T-helper 1 cell (primary cell): ENCODE measurements at places on chromosomes 4 and X.

DNA sequence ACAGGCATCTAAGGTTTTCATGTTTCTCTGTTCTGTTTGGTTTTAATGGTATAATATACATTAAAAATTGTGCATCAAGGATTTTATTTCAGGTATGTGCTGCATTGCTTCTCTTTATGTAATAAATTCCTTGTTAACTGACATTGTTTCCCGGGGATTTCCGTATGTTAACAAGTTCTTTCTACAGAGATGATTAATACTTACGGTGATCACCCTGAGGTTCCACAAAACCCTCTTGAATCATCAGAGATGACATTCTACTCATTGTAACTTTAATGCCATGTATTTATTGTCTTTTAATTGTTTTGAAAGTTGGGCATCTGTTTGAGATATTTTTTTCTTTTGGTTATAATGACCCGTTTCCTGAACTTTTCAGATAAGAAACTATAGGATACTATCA lies 37.5 kb downstream of the ARHGAP10 start:
- DNase-seq = no peak

- DNase-seq = no peak
Measured at GRCh38 chr4:123505095-123506010, 108.8 kb downstream of the SPRY1 start.

- DNase-seq = no peak
Measured at GRCh38 chrX:135914404-135914803, 20.9 kb downstream of the SAGE1 start.

GRCh38 chr4:119570401-119570800 lies 58.2 kb downstream of the PDE5A start:
- DNase-seq = no peak

GRCh38 chrX:154059729-154060245 lies 37.7 kb downstream of the MECP2 start:
- no peak for DNase-seq

DNA sequence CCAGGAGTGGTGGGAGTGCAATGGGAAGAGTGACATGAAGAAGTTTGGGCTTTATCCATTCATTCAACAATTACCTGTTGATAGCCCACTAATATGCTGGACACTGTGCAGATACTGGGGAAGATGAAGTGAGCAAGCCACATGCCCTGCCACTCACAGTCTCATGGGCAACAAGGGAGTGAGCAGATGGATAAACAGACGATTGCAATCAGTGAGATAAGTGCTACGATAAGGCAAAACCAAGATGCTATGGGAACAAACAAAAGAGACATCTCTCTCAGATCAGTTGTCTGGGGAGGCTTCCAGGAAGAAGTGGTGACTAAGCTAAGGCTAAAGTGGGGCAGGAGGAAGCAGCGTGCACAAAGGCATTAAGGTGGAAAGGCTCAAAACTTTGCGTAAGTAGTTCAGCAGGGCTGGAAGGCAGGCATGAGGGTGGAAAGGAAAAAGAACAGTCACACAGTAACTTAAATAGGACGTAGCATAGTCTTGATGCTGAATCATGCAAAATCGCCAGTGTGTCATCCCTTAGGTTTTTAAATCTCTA lies 31.7 kb downstream of the GAB3 start:
- no peak for DNase-seq

DNA sequence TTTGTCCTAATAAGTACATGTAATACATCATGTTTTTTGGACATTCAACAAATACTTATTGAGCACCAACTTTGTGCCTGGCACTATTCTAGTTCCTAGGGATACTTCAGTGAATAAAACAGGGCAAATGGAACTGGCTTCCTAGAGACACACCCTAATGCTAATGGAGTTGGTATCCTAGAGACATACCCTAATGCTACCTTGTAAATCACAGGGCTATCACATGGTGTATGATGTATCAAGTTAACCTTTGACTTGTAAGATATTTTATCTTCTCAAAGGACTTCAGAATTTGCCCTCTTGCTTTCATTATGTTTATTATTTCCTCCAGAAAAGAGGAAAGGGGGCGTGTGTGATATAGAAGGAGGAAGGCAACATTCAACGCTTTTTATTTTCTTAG lies 10.1 kb downstream of the GK start:
- no peak for DNase-seq

- no peak for DNase-seq
Measured at GRCh38 chr4:123893011-123893981, 496.7 kb downstream of the SPRY1 start.

DNA sequence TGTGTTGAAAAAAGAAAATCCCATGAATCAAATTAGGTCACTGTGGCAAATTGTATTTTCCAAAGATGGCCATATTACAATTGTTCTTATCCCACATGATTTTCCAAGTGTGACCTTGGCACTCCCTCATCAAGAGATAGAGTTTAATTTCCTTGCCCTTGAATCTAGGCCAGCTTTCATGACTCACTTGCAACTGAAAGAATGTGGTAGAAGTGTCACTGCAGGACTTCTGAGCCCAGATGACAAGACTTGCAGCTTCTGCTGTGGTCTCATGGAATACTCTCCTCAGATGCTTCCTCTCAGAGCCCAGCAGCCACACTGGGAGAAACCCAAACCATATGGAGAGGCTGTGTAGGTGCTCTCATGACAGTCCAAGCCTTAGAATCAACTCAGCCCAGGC lies 139.0 kb downstream of the ADAMTS3 start:
- DNase-seq = no peak

- DNase-seq = no peak
Measured at GRCh38 chr4:100736641-100737451, 219.0 kb upstream of the EMCN start.

DNA sequence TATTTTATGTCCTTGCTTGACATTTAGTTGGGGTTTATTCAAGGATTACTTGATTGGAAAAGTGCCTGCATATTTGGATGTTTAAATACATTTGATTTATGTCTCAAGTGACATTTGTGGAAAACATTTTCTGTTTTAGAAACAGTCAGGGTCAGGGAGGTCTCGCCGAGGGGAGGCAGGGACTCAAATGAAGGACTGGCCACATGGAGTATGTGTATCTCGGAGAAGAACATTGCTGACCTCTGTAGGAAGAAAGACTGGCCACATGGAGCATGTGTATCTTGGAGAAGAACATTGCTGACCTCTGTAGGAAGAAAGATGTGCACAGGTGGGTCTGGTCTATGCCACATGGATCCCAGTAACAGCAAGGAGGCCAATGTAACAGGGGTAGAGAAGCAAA lies 233.6 kb downstream of the TRIML1 start:
- no peak for DNase-seq

- DNase-seq = no peak
Measured at GRCh38 chr4:73507541-73507940, 26.0 kb downstream of the AFM start.

- no peak for DNase-seq
Measured at GRCh38 chrX:19772096-19772821, 115.1 kb downstream of the SH3KBP1 start.

- no peak for DNase-seq
Measured at GRCh38 chr4:151652841-151653547, 107.8 kb downstream of the GATB start.

- no peak for DNase-seq
Measured at GRCh38 chrX:105211066-105211575, 9.4 kb downstream of the TEX13A start.

GRCh38 chr4:113584407-113585150 lies 177.0 kb downstream of the CAMK2D start:
- no peak for DNase-seq

- DNase-seq = no peak
Measured at GRCh38 chr4:181307824-181308223, 935.4 kb upstream of the TENM3 start.

- no peak for DNase-seq
Measured at GRCh38 chr4:142706381-142706780, 139.7 kb downstream of the INPP4B start.

GRCh38 chr4:108731006-108731405 lies 31.8 kb downstream of the ETNPPL start:
- no peak for DNase-seq

- no peak for DNase-seq
Measured at GRCh38 chr4:74733756-74734155, 60.6 kb downstream of the BTC start.

GRCh38 chr4:176436293-176436973 lies 116.7 kb downstream of the SPCS3 start:
- peak; percentile 0 for DNase-seq

GRCh38 chr4:140309124-140309870 lies 64.1 kb upstream of the SCOC start:
- DNase-seq = no peak

DNA sequence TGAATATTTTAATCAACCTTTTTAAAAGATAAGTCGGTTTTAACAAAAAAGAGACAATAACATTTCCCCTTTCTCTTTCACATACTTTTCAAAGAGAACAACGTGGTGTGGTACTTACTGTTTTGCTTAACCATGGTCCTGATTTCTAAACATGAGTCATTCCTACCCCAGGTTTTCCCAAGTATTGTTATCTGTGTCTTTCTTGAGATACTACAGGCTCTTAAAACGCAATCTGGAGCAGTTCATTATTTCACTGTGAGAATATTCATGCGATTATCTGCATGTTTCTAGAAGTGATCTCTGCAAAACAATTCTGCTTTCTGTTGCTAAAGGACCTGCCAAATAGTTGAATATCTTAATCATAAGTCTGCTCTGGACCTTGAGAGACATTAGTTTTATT lies 127.3 kb downstream of the TENM3 start:
- DNase-seq = no peak

- DNase-seq = no peak
Measured at GRCh38 chr4:69843932-69844331, 16.0 kb downstream of the SULT1E1 start.

- DNase-seq = no peak
Measured at GRCh38 chrX:2450681-2451080, 50.1 kb downstream of the DHRSX start.

GRCh38 chr4:161448550-161449180 lies 715.1 kb downstream of the FSTL5 start:
- DNase-seq = no peak

DNA sequence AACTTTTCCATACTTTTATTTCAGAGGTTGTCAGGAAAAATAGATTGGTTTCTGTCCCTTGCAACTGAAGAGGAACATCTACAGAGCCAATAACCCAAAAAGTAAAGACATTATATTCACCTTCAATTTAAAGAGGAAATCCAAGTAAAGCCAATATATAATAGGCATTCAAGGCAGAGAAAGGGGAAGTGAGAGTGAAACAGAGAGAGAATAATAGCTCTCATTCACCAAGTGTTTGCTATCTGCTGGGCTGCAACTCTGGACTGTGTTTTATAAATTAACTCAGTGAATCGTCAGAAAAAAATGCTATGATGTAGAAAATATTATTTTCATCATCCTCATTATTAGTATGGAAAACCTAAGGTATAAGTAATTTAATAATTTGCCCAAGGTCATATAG lies 448.5 kb downstream of the TRAM1L1 start:
- no peak for DNase-seq

DNA sequence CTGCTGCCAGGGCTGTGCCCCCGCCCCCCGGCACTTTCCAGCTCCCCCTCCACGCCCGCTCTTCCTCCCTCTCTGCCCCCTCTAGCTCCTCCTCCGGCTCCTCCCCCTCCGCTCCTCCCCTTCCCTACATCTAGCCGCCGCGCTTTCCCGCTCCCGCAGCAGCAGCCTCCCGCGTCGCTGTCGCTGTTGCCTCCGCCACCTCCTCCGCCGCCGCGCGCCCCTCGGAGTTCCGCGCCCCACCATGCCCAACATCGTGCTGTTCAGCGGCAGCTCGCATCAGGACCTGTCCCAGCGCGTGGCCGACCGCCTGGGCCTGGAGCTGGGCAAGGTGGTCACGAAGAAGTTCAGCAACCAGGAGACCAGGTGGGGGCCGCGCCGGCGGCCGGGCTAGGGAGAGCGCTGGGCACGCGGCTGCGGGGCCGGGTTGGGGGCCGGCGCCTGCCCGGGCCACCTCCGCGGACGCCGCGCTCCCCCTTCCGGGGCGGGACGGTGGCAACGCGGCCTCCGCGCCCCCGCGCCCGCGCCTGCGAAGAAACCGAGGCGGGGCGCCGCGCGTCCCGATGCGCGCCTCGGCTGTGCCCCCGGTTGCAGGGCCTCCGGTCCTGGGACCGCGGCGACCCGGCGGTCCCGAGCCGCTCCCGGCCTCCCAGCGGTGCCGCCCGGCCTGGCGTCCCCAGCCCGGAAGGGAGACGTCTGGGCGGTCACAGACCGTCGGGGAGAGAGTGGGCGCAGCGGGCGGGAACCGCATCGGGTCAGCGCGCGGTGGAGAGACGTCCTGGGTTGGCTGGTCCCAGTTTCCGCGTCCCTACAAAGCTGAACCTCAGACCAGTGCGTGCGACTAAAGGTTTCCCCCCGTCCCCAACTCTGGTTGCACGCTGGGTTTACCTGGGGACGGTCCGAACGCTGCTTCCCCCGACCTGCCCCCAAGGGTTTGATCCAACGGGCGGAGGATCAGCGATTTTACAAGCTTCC lies at the start of gene PRPS2:
PRPS2 (plus strand) TSS at position 156 of the 972 bp plus-strand sequence; CDS start at position 242, 86 bp downstream.
- peak; percentile 62 for DNase-seq

DNA sequence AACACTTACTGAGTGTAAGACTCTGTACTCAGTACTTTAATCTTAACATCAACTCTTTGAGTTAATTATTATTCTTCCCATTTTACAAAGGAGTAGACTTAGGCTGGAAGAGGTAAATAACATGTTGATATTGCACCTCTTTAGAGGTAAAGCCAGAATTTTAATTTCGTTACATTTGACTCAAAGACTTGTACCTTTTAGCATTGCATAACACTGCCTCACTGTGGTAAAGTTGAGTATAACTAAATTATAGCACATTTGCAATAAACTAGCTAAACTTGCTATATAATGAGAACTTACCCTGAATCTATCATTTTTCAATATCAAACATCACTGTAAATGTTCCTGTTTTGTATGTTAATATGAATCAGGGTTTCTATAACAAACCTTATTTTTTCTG lies 218.5 kb downstream of the PRR32 start:
- no peak for DNase-seq

GRCh38 chrX:153930011-153930910 lies 4.2 kb upstream of the ARHGAP4 start:
- DNase-seq = no peak

GRCh38 chrX:153779891-153780677 lies 757 bp upstream of the SRPK3 start:
- DNase-seq = no peak

DNA sequence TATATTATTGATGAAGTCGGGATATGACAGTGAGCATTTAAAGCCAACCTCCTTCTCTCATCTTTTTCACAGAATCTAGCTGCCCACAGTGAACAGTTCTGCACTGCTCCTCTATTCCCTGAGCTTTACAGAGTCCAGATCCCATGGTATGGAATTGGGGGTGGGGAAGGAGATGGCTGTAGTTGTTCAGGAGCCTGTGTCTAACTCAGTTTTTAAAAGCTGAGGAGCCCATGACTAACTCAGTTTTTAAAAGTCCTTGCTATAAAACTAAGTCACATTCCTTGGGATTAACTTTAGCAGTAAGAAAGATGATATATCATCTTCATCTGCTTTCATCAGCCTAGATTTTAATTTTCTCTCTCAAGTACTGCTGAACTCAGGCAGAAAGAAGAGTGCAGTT lies 96.4 kb upstream of the STIM2 start:
- no peak for DNase-seq

- no peak for DNase-seq
Measured at GRCh38 chr4:79917246-79917645, 155.8 kb downstream of the ANTXR2 start.
